Transverse colon (tissue), 4 donors: ENCODE measurements at places on chromosomes 6 and 20. TPM values are rescaled to one million over a fixed set of nuclear protein-coding genes. Genes with fewer than 3 reads are reported as not detected.

GRCh38 chr6:125196613-125197012 is 43.0 kb downstream of the TPD52L1 start:
- DNase-seq = no peak

GRCh38 chr6:124927806-124928205 is 34.4 kb upstream of the RNF217 start:
- no peak for DNase-seq

The ILRUN gene
- 50.8 TPM for total RNA-seq

The CLIC5 gene
- total RNA-seq = 222 TPM

DNA sequence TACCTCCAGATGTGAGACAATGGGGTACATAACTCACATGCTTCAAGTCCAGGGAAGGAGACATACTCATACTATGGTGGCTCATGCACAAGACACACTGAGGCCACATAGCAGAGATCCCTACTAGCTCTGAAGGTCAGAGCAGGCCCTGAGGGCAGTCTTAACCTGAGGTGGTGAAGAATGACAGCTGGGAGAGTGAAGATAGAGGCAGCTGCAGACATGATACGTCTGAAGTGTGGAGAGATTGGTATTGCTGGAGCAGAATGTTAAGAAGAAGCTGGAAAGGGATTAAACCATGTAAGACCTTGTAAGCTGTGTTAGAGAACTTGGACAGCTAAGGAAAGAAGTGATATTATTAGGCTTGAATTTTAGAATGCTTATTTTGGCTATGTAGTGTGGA is 32.9 kb downstream of the PGM3 start:
- DNase-seq = no peak

GRCh38 chr6:27251606-27252251 is 4.2 kb downstream of the PRSS16 start:
- DNase-seq = peak; percentile 94

The CCND3 gene
- 178 TPM for total RNA-seq

DNA sequence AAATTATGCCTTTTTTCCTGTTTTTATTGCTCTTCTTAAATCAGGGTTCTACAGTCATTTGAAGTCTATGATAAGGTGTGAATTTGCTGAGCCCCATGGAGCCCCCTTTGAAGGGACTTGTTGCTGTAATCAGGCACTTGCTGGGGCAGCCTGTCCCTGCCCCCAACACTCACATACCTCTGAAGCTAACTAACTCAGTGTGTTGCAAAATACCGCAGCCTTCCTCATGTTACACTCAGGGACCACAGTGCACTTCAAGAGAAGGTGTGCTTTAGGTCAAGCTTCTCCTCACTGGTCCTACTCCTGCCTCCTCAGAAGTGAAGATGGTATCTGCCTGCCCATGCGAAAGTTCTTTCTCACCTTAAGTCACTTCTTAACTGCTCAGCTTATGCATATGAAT is 66.1 kb upstream of the GLP1R start:
- no peak for DNase-seq

DNA sequence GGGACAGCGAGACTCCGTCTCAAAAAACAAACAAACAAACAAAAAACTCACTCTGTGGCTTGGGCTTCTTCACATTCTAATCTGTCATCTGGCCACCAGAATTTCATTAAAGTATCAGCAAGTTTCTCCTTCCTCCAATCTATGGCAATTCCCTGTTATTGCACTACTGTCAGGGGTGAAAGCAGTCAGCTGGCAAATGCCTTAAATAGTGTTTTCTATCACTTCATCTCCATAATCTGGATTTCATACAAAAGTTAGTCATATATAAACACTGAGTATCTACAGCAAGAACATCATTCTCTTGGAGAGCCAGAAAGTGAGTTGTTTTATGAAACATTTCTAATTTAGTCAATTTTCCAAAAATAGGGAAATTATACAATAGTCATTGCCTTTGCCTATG is 56.1 kb downstream of the PHACTR3 start:
- DNase-seq = no peak

DNA sequence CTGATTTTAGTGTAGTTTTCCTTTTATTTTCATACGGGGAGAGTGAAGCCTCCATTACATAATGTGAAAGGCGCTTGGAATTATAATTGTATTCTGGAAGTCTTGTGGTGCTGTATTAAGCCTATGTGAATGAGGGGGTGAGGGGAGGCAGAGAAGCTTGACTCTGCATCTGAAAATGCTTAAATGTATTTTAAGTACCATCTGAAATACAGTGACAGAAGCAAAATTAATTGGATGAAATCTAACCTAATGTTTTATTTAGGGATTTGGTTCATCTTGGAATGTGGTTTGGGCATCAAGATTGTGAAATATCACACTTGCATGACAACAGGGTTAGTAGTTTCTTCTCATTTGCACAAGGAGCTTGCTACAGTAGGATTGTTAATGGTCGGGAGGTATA is 41.2 kb downstream of the TMEM200A start:
- DNase-seq = no peak

DNA sequence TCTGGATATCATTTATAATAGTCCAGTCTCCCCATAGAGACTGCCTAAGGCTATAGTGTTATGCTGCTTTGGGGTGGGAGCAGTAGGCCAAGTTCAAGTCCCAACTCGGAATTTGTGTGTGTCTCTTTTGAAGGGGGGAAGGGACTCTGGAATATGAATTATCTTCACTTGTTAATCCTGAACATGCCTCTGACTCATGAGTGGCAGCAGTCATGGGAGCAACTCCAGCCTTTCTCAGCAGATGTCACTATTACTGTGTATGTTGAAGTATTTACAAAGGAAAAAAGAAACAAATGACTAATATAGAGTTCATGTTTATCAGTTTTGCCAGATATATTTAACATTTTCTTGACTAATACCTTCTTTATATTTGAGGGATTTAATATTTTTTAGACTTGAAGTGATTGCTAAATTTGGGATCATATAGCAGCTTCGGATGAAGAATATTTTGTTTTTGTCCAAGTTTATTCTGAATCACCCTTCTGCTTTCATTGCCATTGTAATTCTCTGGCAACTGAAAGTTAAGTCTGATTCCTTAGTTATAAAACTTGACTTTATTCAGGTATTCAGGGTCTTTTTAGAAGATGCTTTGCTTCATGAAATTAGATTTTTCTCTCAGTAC is 23.4 kb downstream of the FAM217A start:
- DNase-seq = peak; percentile 28

DNA sequence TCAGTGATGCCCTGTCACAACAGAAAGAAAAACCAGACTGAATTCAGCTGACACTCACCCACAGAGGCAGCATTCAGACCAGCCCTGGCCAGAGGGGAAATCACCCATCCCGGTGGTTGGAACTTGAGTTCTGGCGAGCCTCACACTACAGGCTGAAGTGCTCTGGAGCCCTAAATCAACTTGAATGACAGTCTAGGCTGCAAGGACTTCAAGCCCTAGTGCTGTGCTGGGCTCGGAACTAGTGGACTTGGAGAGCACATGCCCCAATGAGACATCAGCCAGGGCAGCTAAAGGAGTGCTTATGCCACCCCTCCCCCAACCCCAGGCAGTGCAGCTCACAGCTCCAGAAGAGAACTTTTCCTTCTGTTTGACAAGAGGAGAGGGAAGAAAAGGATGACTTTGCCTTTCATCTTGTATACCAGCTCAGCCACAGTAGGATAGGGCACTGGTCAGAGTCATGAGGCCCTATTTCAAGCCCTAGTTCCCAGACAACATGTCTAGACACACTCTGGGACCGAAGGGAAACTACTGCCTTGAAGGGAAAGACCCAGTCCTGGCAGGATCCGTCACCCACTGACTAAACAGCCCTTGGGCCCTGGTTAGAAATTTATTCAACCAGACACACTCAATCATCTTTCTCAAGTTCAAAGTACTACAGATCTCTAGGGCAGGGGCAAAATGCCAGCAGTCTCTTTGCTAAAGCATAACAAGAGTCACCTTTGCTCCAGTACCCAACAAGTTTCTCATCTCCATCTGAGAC is 43.2 kb upstream of the PNRC1 start:
- DNase-seq = no peak

GRCh38 chr6:142531727-142532126 is 229.9 kb downstream of the ADGRG6 start:
- DNase-seq = no peak

DNA sequence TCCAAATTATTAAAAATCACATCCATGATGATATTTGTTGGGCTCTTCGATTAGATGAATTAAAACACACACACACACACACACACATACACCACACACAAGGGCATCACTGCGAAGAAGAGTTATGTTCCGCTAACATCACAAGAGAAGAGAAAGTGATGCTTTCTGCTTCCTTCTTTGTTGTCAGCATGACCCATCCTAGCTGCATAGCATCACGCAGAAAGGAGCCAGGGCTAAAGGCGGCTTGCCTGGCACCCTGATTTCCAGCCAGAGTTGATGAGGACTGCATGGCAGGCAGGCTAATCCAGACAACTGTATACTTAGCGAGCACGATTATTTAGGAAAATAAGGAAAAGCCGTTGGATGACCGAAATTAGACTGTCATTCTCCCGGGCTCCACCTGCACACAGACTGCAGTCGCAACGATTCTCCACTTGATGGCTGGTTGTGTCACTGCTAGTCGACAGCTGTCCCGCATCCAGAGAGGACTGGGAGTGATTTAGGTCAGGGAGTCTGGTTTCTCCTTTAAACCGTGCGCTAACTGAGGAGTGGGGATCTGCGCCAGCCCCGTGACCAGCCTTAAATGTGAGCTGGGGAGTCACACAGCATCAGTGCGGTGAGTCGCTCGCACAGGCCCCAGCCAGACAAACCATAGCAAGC is 70.6 kb upstream of the SOX4 start:
- DNase-seq = no peak

- DNase-seq = peak; percentile 46
Observed at GRCh38 chr20:18632196-18632789, 44.4 kb downstream of the DTD1 start.

The GSTA2 gene
- not detected for total RNA-seq

- no peak for DNase-seq
Observed at GRCh38 chr6:1481286-1481685, 91.9 kb downstream of the FOXF2 start.

The RNF182 gene
- total RNA-seq = not detected

- no peak for DNase-seq
Observed at GRCh38 chr6:166667796-166668610, 41.0 kb upstream of the RPS6KA2 start.
